ENCODE measurements at places on chromosomes 7 and 10.

DNA sequence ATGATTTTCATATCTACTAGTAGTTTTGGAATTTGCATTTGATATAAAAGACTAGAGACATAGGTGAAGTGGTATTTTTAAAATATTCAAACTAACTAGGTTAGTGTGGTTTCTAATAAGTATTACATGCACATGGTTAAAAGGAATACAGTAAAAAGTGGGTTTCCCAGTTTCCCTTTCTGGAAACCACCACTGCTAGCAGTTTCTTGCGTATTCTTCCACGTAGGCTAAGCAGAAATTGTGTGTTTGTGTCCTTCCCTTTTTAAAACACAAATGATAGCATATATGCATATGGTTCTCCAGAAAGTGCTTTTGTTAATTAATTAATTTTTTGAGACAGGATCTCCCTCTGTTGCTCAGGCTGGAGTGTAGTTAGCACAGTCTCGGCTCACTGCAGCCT, 15.4 kb downstream of the NRF1 start:
- no peak for DNase-seq

GRCh38 chr10:6091630-6092029, 2.8 kb downstream of the RBM17 start:
- no peak for DNase-seq

DNA sequence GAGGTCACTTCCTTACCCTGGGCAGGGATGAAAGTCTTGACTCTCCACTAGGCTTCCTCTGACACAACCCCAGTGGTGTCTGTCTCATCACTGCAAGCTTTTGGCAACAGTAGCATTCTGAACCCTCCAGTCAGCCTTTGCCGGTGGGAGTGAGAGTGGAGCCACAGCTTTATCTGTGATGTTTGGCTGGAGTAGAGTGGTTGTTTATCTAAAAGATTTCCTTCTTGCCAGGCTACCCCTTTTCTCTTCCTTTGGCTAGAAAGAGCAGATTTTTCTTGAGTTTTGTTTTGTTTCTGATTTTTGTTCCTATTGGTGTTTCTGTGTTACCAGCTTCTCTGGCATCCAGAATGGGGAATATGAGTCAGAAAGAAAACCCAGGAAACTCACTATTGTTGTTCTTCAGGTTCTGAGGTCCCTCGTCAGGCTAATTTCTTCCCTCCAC, 98.9 kb upstream of the KIF5B start:
- DNase-seq: no peak

GRCh38 chr7:77482015-77482414, 55.1 kb upstream of the PTPN12 start:
- DNase-seq: no peak

DNA sequence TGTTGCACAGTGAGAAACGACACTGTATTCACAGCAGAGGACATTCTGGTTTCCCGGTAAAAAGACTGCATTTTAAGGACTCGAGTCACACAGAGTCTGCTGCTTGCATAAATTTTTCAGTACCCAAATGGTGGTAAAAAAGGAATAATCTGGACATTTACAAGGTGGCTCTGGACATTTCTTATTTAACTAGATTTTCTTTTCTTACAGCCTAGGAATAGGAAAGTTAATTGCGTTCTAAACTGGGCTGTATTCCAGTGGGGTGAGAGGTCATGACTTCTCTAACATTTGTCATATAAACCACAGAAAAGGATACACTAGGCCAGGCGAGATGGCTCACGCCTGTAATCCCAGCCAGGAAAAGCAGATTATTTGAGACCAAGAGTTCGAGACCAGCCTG, 237.5 kb upstream of the KLF6 start:
- no peak for DNase-seq

- peak; percentile 92 for DNase-seq
These were observed 356 bp upstream of the NDUFB2 start for GRCh38 chr7:140696024-140696679.

DNA sequence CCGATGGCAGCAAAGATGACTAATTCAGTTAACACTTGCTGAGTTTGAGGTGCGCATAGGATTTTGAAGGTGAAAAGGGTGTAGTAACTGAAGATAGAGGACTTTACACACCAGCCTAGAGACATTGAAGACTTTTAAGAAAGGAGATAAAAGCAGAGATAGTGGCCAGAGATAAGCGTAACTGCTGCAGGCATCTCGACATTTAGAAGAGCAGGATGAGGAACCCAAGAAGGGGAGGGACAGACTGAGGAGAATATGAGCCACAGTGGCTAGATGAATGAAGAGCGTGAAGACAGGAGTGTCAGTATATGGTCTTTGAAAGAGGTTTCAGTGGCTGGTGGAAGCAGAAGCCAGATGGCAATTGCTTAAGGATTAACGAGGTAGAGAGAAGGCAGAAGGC, 71.6 kb downstream of the CELF2 start:
- DNase-seq: no peak

DNA sequence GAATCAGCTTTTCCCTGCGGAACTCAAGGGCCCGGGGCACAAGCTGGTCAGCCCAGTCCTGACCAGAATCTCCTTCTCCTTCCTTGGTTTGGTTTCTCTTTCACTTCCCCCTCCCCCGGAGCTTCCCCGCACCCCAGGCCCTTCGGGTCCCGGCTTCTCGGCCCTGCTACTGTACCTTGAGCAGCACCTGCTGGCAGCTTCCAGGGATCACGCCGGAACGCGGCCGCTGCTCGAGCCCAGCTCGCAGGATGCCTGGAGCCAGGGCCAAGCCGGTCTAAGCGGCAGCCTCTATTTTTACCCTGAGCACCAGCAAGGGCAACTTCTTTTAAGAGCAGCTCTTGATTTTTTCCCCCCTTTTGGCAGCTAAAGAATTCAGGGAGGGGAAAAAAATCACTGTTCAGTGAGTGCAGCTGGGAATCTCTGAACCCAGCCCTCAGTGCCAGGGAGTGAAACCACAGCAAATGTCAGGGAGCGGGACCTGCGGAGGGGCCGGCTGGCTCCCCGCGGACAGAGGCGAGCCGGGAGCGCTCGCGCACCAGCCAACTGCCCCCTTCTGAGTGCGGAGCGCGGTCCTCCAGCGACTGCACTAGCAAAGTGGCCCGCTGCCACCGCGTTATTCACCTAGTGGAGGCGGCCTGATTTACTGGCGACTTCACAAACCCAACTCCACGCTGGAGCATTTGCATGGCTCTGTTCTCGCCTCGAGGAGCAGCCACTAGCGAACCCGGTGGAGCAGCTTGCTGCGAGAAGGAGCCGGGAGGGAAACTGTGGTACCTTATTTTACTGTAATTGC, 2.4 kb upstream of the INHBA start:
- peak; percentile 18 for DNase-seq

DNA sequence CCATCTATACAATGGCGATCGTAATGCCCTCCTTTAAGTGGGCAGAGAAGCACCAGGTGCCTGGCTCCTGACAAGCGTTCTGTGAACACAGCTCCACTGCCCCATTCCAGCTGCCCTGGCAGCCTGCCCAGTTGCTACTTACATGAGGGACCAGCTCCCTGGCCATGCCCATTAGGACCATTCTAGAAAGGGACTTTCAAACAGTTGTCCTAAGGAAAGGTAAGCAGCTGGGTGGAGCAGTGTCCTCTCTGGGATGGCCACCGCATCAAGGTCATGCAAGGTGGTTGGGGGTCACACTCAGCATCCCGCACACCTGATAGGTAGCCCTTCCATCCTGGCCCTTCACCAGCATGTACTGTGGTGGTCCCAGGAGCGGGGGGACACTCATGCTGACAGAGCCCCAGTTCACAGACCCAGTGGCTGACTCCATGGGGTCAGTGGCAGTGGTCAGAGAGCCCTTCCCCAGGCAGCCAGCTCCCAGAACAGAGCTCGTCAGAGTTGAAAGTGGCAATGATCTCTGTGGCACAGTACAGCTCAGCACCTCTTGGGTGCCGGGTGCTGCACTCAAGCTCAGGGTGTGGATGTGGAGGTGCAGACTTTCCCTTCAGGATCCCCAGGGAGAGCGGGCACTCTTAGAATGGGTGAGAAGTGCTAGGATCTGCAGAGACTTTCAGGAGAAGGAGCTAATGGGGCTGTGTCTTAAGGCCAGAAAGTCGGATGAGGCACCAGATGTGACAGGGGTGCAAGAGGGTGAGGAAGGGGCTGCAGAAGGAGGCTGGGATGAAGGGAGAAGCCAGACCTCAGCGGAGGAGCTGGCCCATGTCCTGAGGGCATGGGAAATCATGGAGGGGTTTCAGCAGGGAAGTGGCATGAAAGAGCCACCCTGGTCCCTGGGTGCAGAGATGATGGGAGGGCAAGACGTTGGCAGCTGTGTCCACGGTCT, 10.9 kb downstream of the MMRN2 start:
- peak; percentile 26 for DNase-seq
